ENCODE measurements at places on chromosomes 5 and 9. TPM values are rescaled to one million over a fixed set of nuclear protein-coding genes. Genes with fewer than 3 reads are reported as not detected.

Gene COL23A1
- total RNA-seq = 0.18 TPM

Gene ARHGEF28
- not detected for total RNA-seq

Gene GNA14
- not detected for total RNA-seq

Gene SHOC1
- not detected for total RNA-seq

Gene LCN10
- total RNA-seq = not detected

Gene GALNT12
- total RNA-seq = 2.2 TPM

Gene BSPRY
- 7.1 TPM for total RNA-seq

Gene PPP3R2
- total RNA-seq = not detected

Gene DHX29
- total RNA-seq = 13.0 TPM

Gene FBN2
- total RNA-seq = not detected

Gene ANKDD1B
- not detected for total RNA-seq

Gene FAM13B
- 24.9 TPM for total RNA-seq

Gene HMCN2
- total RNA-seq = not detected

Gene RAB3C
- total RNA-seq = not detected

Gene FAM221B
- not detected for total RNA-seq

Gene TRIM36
- not detected for total RNA-seq

Gene ACOT12
- not detected for total RNA-seq

Gene TNFSF15
- total RNA-seq = 0.03 TPM

Gene REEP2
- total RNA-seq = 0.76 TPM

Gene ADAMTSL2
- total RNA-seq = not detected

Gene RNF208
- total RNA-seq = 2.5 TPM

Gene ADCY2
- not detected for total RNA-seq

Gene LCN1
- total RNA-seq = not detected

Gene NCS1
- total RNA-seq = 3.1 TPM

Gene FOXD4
- total RNA-seq = 0.13 TPM

Gene DND1
- 2.5 TPM for total RNA-seq

Gene TXNDC8
- total RNA-seq = not detected

Gene NOXA1
- total RNA-seq = 0.50 TPM

Gene NRARP
- total RNA-seq = 0.71 TPM

Gene PCDHB4
- not detected for total RNA-seq

Gene BHMT2
- not detected for total RNA-seq

Gene GLRA1
- not detected for total RNA-seq

Gene CER1
- total RNA-seq = not detected

Gene CDH12
- not detected for total RNA-seq

Gene NPR3
- total RNA-seq = not detected

Gene HDAC3
- total RNA-seq = 72.0 TPM

Gene IRX2
- not detected for total RNA-seq

Gene RALGPS1
- 3.4 TPM for total RNA-seq

Gene SERF1A
- total RNA-seq = 3.9 TPM

Gene OGN
- total RNA-seq = not detected

Gene OCLN
- total RNA-seq = 1.2 TPM

Gene PTGS1
- 0.20 TPM for total RNA-seq

Gene SPINK4
- not detected for total RNA-seq

Gene GPR150
- total RNA-seq = 1.7 TPM

Gene DBN1
- 4.9 TPM for total RNA-seq

Gene TUSC1
- total RNA-seq = not detected

Gene C5orf58
- total RNA-seq = not detected

Gene SLC6A18
- total RNA-seq = not detected

Gene EPB41L4A
- total RNA-seq = 2.3 TPM

Gene CATSPER3
- total RNA-seq = 0.88 TPM
